Activated CD8-positive, alpha-beta memory T cell treated with anti-CD3 and anti-CD28 coated beads for 1 hour (primary cell): ENCODE measurements at places on chromosomes 1 and 21.

DNA sequence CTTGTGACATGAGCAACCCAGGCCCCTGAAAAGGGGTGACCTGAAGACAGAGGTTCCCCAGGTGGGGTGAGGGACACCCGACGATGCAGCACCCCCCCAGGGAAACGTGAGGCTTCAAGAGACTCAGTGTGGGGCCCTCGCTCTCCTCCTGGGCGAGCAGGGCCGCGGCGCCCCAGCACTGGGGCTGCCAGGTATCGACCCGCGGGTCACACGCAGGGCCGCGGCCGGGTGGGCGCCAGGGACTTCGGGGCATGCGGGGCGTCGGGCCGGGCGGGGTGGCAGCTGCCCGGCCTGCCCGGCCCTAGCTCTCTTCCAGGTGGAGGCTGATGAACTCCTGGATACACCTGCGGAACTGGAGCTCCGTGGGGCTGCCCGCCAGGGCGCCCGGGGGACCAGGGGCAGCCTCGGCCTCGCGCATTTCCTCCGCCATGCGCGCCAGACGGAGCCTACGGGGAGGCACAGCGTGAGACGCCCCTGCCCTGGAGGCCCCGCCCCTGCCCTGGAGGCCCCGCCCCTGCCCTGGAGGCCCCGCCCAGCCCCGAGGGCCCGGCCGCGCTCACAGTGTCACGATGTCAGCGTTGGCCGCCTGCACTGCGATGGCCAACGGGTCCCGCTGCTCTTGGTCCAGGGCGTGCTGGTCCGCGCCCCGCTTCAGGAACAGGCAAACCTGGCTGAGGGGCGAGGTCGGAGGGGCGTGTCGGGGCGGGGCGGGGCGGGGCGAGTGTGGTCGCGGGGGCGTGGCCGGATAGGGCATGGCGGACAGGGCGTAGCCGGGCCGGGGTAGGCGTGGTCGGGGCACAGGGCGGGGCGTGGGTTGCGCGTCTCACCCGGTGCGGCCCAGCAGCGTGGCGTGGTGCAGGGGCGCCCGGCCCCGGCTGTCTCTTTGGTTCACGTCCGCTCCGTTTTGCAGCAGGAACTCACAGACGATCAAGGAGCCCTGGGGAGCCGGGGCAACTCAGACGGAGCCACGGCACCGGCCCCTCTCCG is 13.3 kb downstream of the SCNN1D start:
- DNase-seq = no peak

GRCh38 chr21:45256912-45257672 is 30.6 kb downstream of the POFUT2 start:
- DNase-seq = no peak

DNA sequence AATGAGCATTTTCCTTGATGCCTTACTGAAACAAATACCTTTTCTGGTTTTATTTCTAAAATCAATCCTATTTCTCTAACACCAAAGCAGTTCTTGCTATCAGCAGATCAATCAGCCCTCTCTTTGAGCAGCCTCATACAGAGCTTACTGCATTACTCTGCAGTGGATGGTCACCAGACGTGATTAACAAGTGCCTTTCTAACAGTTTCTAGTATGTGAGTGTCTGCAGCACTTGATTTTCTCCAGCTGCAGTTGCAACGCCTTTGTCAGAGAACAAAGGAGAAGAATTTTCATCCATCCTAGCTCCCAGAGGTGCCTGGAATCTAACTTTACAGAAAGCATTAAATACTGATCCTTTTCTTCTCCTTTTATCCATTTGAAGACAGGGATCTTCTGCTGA is 177.3 kb upstream of the SGIP1 start:
- no peak for DNase-seq

- no peak for DNase-seq
Measured at GRCh38 chr1:194295685-194296084, 1109.3 kb upstream of the B3GALT2 start.

- no peak for DNase-seq
Measured at GRCh38 chr1:63671514-63671913, 78.3 kb downstream of the PGM1 start.

DNA sequence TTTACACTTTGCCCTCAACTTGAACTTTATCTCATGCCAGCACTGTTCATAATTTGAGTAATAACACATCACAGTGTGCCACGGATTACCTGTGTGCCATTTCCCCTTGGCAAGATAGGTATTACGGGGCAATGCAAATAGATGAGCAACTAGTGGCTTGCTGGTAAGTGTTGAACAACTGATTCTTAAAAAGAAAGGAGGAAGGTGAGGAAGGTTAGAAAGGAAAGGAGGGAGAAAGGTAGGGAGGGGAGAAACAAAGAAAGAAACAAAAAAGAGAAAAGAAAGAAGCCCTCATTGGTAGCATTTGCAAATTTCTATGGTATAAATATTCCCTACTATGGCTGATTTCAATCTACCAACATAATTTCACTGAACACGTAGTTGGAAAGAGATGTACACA is 118.2 kb upstream of the OLIG2 start:
- no peak for DNase-seq

- no peak for DNase-seq
Measured at GRCh38 chr1:115324649-115325420, 13.2 kb downstream of the NGF start.

- DNase-seq = no peak
Measured at GRCh38 chr1:172746091-172746949, 87.4 kb downstream of the FASLG start.

DNA sequence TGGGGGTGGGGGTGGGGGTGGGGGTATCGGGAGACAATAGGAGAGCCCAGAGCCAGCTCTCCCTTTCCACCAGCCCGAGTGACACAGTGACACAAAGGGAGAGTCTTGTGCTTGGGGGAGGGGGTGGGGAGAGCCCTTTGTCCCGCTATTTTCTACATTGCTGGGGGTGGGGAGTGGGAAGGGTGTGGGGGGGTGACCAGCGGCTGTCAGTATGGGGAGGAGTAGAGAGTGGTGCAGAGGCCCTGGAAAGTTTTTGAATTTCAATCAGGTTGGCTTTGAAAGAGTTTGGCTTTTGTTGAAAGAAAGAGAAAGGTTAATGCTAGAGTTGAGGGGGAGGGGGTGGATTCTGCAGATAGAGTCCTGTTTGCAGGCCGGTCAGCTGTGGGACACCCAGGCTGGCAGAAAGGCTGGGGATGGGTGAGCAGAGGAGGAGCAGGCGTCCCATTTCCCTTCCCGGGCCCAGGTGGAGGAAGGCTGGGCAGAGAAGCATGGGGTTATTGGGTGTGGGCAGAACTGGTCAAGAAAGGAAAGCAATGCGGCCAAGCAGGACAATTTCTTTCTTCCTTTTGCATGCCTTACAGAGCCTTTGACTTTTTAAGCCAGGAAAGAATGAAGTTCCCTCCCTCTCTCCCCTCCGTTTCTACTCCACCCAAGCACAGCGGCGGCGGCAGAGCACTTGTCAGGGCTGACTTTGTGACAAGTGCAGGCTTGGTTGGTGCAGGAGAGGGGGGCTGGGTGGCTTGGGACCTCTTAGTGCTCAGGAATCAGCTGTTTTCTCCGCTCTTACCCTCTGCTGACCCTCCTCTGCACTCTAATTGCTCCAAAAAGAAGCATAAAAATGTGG is 96.2 kb downstream of the RNF220 start:
- no peak for DNase-seq

DNA sequence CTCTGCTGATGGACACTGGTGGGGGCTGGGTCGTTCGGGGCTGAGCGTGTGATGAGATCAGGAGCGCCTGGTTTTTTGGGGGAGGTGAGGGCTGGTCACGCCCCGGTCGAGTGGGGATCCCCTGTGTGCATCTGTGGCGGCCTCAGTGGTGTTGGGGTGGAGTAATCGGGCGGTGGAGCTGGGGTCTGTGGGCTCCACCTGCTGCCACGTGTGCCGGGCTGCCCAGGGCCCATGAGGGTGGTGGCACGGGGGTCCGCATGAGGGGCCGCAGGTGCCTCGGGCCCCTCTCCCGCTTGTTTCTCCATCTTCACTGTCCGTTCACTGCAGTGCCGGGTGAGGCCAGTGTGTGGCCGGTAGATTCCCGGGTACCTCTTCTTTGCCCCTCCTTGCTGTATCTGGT is 17.2 kb downstream of the PRKCZ start:
- no peak for DNase-seq

DNA sequence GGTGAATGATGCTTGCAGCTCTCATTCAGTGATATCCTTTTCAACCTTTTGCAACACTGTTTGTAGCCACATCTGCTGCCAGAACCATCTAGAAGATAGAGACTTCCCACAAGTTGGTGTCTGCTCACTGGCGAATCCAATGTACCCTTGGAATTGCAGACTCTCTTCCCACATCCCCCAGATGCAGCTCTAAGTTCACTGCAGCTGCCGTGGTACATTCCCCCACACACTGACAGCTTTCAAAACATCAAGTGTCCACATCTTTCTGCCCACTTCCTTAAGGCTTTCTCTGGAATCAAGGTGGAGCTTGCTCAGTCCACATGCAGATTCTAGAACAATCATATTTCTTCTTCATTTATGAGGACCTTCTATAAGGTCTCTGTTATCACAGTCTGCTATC is 99.2 kb downstream of the PLPPR4 start:
- no peak for DNase-seq

DNA sequence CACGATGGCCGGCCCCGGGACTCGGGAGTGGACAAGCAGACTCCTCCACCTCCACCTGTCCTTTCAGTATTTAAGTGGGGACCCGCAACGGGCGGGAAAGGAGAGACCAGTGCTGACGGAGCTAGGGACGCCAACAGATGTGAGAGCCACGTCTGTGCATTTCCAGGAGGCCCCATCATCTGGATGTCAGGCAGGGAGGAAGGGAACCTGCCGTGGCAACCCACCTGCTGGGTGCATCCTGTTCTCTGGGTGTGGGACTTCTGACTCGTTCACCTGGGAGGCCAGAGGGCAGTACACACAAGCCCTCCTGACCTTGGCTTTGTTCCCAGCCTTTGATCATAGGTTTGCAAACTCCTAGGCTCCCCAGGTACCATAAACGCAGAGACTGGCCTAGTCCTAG is 5.6 kb upstream of the PCBP3 start:
- DNase-seq = no peak

DNA sequence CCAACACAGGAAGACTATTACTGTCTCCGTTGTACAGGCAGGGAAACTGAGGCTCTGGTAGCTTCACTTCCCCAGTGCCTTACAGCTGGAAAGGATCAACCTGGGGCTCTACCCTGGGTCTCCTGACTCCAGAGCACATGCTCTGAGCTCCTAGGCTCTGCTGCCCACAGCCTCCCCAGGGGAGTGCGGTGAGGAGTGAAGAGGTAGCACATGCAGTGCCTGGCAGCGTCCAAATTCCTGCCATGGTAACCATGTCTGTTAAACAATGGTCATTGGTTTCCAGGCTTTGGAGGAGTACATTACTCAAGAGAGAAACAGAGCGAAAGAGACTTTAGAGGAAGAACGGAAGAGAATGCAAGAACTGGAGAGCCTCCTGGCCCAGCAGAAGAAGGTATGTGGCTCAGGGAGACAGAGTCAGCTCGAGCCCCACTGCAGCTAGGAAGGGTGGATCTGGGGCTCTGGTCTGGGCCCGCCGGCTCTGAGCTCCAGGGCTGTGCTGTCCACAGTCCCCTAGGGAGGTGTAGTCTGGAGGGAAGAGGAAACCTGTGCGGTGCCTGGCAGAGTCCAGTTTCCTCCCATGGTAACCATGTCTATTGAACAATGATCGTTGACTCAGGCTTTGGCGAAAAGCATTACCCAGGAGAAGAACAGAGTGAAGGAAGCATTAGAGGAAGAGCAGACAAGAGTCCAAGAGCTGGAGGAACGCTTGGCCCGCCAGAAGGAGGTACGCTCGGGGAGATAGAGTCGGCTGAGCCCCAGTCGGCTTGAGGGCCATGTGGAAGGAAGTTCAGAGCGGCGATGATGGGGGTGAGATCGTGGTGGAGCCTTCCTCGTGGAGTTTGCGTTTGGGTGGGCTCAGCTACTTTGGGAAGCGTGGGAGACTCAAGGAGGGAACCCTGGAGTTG is 64.6 kb upstream of the EFHD2 start:
- DNase-seq = no peak

DNA sequence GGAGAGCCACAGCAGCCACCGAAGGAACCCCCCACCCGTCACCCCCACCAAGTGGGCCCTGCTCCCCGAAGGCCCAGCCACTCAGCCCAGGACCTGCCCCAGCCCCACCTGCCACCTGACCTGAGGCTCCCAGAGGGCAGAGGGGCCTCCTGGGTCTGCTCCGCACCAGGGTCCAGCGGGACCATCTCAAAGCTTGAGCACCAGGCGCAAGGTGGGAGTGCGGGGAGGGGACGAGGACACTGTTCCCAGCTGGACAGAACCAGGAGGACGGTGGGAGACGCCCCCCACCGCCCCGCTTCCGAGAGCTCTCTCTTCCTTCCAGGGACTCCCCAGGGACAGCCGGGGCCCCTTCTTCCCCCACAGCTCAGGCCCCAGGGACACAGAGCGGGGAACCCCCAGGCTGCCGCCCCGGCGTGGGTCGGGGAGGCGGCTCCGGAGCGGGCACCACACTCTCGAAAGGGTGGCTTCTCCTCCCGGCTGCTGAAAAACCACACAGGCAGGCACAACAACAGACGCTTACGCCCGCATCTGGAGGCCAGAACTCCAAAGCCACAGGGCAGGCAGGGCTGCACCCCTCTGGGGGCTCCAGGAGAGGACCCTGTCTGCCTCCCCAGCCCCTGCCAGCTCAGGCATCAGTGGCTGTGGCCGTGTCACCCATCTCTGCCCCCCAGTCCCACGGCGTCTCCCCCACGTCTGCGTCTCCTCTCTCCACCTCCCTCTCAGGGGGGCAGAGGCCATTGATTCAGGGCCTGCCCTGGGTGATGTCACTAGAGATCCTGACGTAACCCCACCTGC is 1.9 kb upstream of the TTLL10 start:
- no peak for DNase-seq

DNA sequence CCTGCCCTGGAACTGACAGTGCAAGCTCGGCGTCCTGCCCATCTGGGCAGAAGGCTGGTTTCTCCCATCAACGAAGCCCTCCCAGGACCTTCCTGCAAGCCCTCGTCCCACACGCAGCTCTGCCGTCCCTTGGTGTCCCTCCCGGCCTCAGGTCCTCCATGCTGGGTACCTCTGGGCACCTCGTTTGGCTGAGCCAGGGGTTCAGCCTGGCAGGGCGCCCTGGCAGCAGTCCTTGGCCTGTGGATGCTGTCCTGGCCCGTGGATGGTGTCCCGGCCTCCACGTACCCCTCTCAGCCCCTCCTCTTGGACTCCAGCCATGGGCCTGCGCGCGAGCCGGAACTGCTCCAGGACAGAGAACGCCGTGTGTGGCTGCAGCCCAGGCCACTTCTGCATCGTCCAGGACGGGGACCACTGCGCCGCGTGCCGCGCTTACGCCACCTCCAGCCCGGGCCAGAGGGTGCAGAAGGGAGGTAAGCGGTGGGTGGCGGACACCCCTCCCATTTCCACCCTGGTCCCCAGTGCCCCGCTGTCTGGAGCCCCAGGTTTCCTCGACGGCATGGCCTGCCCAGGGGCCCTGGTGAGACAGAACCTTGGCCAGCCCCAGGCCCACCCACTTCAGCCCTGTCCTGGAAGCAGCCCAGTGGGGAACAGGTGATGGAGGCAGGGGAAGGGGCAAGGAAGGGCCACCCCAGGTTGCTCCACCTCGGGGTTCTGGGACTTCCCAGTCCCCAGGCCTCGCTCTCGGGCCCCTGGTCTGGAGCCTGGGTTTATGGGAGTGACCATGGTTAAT is 3.5 kb downstream of the TNFRSF14 start:
- DNase-seq = no peak
